Left lung (tissue), 14 donors: ENCODE measurements at places on chromosomes 2 and 18. TPM values are rescaled to one million over a fixed set of nuclear protein-coding genes. Genes with fewer than 3 reads are reported as not detected.

DNA sequence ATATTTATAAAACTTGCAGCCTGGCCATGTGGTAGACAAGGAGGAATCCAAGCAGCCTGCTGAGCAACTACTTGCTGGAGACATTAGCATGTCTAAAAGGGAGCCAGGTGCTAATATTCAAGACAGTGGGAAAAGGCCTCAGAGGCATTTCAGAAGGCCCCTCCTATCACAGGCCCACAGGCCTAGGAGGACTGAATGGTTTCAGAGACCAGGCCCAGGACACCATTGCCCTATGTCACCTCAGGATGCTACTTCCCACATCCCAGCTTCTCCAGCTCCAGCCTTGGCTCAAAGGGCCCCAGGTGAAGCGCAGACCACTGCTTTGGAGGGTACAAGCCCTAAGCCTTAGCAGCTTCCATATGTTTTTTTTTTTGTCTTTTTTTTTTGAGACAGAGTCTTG lies 39.0 kb downstream of the TPRKB start:
- DNase-seq: no peak

- DNase-seq: no peak
Observed at GRCh38 chr18:55523001-55523400, 65.0 kb downstream of the TCF4 start.

DNA sequence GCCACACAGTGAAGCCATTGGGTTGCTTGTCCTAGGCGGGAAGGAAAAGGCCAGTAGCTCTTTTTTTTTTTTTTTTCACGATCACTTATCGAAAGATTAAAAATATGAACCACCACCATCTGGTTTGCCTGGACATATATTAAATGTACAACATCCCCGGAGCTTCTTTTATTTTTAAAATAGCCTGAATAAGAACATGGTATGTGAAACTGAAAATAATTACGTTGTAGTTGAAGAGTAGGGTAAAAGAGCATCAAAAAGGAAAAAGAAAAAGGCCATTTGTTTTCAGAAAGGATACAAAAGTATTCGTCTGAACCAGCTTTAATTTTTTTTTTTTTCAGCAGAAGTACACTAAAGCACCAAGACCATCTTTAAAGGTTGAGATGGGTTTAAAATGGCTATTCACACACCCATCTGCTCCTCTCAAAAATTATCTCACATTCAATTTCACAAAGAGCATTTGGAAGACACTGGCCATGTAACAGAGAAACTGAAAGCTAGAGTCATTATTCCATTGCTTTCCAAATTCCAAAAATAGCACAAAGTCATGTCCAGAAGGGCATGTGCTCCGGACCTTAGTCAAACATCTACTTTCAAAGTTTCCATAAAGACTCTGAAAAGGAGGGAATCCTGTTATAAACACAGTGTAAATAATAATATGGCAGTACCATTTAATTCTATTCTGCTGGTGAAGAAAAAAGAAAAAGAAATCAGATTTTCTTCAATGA lies 82.9 kb downstream of the SCN3A start:
- no peak for DNase-seq

- DNase-seq: no peak
Observed at GRCh38 chr2:134671513-134671912, 47.3 kb downstream of the TMEM163 start.

- no peak for DNase-seq
Observed at GRCh38 chr2:124953921-124954320, 928.8 kb downstream of the CNTNAP5 start.

DNA sequence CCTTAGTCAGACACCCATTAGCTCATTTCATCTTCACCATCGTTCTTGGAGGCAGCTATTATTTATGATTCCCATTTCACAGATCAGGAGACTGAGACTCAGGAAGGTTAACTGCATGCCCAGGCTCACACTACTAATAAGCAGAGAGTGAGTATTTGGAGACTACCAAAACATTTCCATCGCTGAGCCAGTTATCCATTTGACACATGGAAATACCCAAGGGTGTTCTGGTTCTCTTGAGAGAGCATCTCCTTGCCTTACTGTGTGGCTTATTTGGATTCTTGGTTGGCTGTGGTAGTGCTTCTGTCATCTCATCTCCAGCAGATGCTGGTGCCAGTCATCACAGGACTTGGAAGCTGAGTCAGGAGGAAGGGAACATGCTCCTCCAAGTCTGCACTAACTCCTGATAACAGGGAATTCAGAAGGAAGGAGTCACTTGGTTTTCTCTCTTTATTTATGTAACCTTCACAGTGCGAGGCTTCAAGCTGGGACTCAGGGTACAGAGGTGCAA lies 55.2 kb downstream of the RASGRP3 start:
- no peak for DNase-seq

- DNase-seq: no peak
Observed at GRCh38 chr18:6752202-6752860, 22.8 kb downstream of the ARHGAP28 start.

- DNase-seq: no peak
Observed at GRCh38 chr2:128790541-128791001, 471.9 kb upstream of the HS6ST1 start.

DNA sequence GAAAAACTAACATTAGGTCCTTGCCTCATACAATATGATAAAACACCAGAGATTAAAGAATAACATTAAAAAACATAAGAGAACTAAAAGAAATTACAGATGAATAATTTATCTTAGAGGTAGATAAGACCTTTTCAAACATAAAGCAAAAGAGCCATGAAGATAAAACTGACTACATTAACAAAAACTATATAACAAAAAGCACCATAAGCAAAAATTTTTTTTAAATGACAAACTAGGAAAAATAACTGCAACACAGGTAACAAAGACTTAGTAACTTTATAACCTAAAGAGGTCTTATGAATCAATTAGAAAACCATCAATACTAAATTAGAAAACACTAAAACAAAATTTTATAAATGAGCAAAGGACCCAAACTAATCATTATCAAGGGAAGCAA lies 16.3 kb upstream of the SERTAD2 start:
- DNase-seq: no peak

- no peak for DNase-seq
Observed at GRCh38 chr2:164655750-164656149, 34.5 kb upstream of the GRB14 start.

DNA sequence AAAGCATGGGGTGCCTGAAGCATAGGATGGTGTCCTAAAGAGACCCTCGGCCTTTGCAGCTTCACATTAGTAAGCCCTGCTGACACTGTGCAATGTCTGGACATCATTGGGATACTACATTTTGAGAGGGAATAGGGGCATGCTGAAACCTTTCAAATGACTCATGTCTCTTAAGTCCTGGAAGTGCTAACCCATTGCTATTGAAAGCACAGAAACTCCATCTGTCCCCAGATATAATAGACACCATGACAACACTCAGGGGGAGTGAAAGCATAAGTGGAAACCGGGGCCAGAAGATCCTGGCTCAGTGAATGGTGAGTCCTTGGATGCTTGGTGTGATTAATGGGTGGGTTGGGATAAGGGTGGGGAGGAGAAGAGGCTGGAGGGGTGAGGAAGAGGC lies 595.5 kb upstream of the ID2 start:
- no peak for DNase-seq

DNA sequence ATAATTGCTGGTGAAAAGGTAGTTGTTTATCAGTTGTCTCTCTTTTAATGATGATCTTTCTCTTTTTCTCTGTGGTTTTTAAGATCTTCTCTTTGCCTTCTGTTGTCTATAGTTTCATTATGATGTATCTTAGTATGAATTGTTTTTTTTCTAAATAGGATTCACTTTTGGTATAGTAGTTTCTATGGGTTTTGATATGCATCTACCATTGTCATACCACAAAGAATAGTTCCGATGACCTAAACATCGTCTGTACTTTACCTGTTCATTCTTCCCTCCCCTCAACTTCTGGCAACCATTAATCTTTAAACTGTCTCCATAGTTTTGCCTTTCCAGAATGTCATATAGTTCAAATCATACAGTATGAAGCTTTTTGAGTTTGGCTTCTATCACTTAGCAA lies 19.6 kb downstream of the RDH14 start:
- DNase-seq: no peak

- DNase-seq: no peak
Observed at GRCh38 chr2:20702563-20702962, 35.6 kb downstream of the GDF7 start.

- no peak for DNase-seq
Observed at GRCh38 chr2:10519394-10519740, 71.2 kb upstream of the ODC1 start.

GRCh38 chr18:25099895-25100294 lies 252.1 kb downstream of the ZNF521 start:
- peak; percentile 52 for DNase-seq

DNA sequence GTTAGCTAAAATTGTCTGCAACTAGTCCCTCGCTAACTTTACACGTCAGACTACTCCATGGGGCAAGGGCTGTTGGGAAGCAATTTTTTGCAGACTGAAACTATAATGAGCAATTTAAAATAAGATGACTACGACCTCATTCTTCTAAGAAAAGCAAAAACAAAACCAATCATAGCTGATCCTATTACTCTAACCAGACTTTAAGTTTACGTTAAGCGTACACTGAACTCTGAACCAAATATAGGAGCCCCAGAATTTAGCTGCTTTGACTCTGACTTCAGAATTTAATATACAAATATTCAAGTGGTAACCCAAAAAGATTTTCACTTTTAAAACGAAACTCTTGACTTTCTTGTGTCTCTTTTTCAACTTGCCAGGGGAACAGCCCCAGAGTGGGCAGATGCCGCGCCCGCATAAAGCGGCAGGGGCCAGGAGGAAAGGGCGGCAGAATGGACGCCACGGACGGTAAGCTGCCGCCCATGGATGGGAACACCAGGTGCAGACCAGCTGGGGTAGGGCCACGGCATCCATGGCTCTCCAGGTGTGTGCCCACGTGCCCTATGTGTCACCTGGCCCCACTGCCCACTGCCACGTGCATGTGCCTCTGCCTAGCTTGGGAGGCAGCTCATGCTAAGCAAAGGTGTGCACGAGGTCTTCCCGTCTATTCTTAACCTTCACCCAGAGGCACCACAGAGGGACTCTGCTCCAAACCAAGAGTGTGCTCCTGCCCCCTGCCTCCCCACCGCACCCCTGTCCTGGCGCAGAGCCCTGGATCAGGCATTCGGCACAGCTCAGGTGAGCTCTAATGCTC lies 217.6 kb downstream of the HDAC4 start:
- DNase-seq: no peak

DNA sequence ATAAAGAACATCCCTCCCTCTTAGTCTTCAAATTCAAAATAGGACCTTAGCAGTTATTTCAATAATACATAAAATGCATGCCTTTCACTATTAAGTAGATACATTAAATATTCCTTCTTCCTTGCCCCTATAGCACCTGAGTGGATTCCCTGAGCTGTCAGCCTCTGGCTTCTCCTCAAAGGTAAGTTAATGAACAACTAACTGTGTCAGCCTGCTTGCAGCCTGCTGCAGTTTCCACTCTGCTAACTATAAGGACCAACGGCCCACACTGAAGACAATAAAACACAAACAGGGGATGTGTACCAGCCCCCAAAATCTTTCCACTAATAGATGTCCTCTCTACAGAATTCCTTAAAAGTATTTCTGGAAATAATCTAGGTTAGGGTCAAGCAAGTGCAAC lies 5.0 kb downstream of the KCTD1 start:
- no peak for DNase-seq

DNA sequence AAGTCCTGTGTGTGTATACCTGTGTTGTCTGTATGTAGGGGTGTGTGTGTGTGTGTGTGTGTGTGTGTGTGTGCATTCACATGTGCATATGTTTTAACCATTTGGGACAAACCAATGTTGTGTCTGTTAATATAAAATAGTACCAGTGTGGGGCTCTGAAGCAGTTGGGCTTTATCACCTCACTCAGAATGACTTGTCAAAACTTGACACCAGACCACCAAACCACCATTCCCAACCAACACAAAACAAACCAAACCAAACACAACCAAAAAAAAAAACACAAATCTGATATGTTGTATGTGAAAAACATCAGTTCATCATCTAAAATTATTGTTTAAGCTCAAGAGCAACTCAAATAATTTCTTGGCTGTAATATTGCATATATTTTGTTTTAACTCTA lies 42.1 kb downstream of the CALCRL start:
- DNase-seq: no peak

DNA sequence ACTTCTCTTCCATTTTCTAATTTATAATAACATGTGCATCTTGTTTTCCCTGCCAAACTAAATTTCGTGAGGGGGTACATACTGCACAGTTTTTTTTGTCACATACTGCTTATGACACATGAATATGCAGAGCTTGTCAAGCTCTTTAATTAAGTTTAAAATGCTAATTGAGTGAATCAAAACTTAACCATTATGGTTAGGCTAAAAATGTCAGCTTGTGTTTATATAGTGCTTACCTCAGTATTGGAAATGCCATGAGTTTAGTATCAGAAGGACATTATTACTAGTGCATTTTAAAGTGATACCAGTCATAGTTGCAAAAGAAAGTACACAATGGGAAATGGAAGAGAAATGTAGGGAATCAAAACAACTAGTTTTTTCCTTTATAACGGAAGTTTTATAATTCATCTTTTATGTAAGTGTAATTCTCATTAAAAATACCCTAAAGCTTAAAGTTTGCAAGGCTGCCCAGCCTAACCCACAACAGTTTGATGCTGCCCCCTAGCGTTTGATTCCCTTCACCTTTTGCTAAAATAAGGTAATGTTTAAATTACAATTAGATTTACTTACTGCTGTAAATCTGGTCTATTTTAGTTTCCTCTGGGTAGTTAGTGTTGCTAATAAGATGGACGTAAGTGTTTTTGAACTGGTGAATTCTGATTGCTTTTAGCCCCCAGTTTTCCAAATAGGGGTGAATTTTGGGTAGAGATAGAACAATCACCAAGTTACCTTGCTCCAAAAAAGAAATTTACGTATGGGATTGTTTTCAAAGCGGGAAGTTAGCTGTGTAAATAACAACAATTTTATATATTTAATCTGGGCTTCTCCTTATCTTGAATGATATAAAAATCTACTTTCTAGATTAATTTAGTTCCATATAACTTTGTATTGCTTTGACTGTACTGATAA lies 3.2 kb downstream of the SLC39A10 start:
- no peak for DNase-seq

- no peak for DNase-seq
Observed at GRCh38 chr2:213232649-213233437, 51.4 kb upstream of the SPAG16 start.

The ARHGAP15 gene
- 20.6 TPM for total RNA-seq

The CRYBA2 gene
- total RNA-seq: not detected

The TCF7L1 gene
- total RNA-seq: 17.7 TPM

The STARD6 gene
- total RNA-seq: not detected

The LIMS3 gene
- total RNA-seq: 1.5 TPM

The TMEM150A gene
- 39.6 TPM for total RNA-seq

The SATB2 gene
- total RNA-seq: 4.0 TPM

The GKN1 gene
- not detected for total RNA-seq

The CAPN14 gene
- total RNA-seq: 0.26 TPM

The FBXO15 gene
- total RNA-seq: 1.1 TPM

The TEKT4 gene
- total RNA-seq: not detected

The MEP1B gene
- not detected for total RNA-seq

The CYRIA gene
- 21.3 TPM for total RNA-seq

The ATF2 gene
- 45.0 TPM for total RNA-seq

The FHOD3 gene
- 0.55 TPM for total RNA-seq

The STK36 gene
- total RNA-seq: 40.1 TPM

The CNRIP1 gene
- total RNA-seq: 16.9 TPM

The GPR155 gene
- 6.9 TPM for total RNA-seq

The SCLY gene
- 20.9 TPM for total RNA-seq
